Right lung (tissue), 10 donors: ENCODE measurements at places on chromosomes 5 and 9. TPM values are rescaled to one million over a fixed set of nuclear protein-coding genes. Genes with fewer than 3 reads are reported as not detected.

Gene ARHGEF39
- polyA plus RNA-seq = 10.9 TPM

GRCh38 chr5:106940986-106941385 is 729.8 kb downstream of the EFNA5 start:
- DNase-seq = no peak

DNA sequence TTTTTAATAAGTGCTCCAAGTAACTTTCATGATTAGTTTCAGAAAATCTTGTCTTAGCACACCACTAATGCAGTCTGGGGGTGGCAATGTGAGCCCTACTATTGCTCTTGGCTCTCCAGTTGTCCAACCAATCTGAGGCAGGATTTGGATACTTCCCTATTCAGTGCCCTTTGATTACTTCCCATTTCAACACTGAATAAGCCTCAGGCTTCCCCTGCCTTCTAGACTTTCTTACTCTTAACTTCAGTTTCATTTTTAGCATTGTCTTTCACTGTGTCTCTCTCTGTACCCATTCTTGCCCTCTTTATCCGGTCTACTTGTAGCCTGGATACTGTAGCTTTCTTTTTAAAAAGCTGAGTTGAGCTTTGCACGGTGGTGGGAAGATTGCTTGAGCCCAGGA is 186.1 kb downstream of the C9orf152 start:
- no peak for DNase-seq

Gene TMEM232
- polyA plus RNA-seq = 9.1 TPM

DNA sequence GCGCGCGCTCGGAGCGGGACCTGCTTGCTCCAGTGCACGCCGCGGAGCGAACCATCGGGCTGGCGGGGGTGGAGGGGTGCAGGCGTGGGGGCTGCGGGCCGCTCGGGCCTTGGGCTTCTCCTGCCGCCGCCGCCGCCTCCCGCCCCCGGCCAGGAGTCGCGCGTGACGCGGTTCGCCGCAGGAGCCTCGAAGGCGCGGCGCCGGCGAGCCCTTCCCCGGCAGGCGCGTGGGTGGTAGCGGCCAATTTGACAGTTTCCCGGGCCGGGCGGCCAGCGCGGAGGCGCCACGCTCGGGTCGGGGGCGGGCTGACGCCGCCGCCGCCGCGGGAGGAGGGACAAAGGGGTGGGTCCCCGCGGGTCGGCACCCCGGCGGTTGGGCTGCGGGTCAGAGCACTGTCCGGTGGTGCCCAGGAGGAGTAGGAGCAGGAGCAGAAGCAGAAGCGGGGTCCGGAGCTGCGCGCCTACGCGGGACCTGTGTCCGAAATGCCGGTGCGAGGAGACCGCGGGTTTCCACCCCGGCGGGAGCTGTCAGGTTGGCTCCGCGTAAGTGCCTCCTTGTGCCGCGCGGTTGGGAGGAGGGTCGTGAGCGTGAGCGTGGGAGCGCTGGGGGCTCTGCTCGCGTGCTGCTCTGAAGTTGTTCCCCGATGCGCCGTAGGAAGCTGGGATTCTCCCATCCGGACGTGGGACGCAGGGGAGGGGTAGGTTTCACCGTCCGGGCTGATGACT is at the start of gene TJP2:
Gene TJP2 (plus strand): TSS at position 387 of the 725 bp plus-strand sequence. CDS start 96 bp downstream, at position 483.
- DNase-seq = peak; percentile 39

- peak; percentile 71 for DNase-seq
Observed at GRCh38 chr5:32505756-32506155, 61.2 kb upstream of the ZFR start.

DNA sequence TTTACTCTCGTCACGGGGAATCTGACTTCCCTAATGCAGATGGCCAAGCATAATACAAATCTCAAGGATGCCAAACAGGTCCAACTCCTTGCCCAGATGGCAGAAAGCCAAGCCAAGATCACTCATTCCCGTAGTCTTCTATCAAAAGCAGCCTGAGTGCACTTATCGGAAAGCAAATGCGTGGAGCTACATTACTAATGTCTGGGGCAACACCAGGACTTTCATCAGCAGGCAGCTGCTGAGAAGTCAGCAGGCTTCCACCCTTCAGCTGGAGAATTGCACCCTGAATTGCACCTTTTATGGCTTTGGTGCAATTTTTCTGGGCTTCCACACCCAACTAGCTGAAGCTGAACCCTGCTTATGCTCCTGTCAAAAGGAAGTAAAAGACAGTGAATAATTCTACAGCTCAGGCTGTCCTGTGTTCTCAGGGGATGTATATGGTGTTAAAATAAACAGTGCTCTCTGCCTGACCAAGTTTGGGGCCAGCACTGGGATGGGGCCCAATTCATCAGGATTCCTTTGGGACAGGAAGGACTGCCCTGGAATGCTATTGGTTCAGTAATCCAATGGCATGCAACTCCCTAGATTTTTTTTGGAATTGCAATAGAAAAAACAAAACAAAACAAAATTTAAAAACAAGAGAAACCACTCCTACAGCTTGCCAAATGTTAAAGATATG is 92.6 kb downstream of the DPYSL3 start:
- DNase-seq = peak; percentile 44

- DNase-seq = no peak
Observed at GRCh38 chr5:57102905-57103255, 71.0 kb upstream of the GPBP1 start.

- no peak for DNase-seq
Observed at GRCh38 chr5:68424799-68425537, 209.4 kb downstream of the PIK3R1 start.

DNA sequence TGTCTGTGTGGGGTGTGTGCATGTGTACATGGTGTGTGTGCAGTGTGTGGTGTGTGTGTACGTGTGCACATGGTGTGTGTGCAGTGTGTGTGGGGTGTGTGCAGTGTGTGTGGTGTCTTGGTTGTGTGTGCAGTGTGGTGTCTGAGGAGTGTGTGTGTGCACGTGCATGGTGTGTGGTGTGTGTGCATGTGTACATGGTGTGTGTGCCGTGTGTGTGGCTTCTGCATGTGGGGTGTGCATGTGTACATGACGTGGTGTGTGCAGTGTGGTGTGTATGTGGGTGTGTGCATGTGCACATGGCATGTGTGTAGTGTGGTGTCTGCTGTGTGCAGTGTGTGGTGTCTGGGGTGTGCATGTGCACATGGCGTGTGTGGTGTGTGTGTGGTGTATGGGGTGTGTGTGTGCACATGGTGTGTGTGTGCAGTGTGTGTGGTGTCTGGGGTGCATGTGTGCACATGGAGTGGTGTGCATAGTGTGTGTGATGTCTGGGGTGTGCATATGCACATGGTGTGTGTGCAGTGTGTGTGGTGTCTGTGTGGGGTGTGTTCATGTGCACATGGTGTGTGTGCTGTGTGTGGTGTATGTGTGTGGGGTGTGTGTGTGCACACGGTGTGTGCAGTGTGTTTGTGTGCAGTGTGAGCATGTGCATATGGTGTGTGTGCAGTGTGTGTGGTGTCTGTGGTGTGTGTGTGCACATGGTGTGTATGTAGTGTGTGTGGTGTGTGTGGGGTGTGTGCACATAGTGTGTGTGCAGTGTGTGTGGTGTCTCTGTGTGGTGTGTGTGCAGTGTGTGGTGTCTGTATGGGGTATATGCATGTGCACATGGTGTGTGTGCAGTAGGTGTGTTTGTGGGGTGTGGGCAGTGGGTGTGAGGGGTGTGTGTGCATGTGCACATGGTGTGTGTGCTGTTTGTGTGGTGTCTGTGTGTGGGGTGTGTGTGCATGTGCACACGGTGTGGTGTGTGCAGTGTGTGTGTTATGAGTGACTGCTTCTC is 40.6 kb upstream of the ZNG1F start:
- DNase-seq = no peak

DNA sequence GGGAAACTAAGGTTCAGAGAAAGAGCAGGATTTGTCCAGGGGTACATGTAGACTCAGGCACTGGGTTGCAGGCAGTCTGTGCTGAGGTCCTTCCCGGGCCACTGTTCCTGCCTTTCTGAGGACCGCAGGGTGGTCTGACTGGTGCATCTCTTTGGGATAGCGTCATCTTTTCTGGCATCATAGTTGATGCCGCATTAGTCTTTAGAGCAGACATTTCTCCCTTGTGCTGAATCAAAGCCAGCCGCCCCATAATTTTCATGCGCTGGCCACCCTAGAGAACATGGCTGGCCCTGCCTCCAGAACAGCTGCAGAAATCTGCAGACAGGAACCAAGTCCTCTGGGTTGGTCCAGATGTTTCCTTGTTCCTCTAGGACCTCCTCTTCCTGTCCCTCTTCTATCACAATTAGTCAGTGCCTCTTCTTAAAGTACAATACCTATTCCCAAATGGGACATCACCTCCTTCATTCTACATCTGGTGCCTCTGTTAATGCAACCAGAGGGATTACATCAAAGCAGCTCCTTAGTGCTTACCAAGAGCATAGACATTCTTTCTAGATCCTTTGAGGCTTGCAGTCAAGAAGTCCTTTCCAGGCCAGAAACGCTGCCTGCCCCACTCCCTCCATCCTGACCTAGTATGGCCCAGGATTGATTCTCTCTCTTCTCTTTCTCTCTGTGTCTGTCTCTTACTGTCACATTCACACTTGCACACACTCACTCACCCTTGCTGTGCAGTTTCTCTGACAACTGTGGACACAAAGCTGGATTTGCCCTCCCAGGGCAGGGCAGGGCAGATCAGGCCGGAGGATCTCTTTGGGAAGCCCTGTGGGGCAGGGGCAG is 42.0 kb upstream of the ORM1 start:
- DNase-seq = no peak

- DNase-seq = no peak
Observed at GRCh38 chr5:75089137-75089536, 36.8 kb upstream of the GCNT4 start.

GRCh38 chr5:89759802-89760201 is 649.8 kb downstream of the CETN3 start:
- DNase-seq = no peak

Gene LCN6
- polyA plus RNA-seq = not detected

DNA sequence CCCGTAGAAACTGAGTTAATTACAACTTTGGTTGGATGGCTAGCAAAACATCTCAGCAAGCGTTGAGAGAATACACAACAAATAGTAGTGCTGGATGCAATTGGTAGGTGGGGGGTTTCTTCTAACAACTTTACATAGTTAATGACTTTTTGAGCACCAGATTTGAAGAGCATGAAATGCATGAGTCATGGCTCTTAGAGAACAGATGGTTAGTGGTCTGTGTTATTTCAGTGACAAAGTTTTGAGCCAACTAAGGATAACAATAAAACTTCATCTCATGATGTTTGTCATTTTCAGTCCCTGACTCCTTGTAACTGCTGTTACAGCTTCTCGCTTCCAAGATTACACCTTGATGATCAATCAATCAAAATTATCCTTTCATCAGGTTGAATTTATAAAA is 399.0 kb upstream of the BRINP1 start:
- DNase-seq = no peak

DNA sequence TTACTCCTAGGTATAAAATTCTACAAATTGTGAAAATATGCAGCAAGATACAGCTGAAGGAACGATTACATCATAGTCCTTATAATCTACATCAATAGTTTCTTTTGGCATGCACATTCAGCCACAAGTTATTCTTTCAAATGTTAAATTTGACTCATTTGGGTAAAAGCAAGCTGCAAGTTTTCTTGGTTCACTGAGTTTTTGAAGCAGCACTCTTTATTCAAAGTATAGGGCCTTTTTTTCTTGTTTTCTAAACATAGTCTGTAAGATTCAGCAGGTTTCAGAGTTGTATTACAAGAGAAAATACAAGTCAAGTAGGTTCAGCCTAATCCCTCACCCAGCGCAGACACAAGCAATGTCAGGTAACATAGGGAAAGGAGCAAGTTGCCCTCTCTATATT is 981.5 kb downstream of the PTPRD start:
- DNase-seq = no peak

Gene FCN1
- polyA plus RNA-seq = 6.0 TPM

DNA sequence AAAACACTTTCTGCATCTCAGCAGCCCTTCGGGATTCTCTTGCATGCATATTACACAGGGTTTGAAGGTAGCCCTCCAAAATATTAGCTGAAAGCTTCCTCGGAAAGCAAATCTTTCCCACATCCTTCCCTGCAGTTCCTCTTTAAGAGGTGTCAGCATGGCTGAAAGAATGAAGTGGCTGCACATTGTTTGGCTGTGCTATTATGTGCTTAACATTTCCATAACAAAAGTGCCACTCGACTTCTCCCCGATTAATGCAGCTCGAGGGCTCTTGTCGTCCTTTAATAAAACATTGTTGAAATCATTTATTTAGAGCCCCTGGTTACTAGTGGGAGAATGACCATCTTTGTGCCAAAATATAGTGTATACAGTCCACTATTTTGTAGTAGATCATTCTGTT is 6.5 kb downstream of the GAS1 start:
- DNase-seq = no peak
